ENCODE measurements at places on chromosomes 1 and 21. TPM values are rescaled to one million over a fixed set of nuclear protein-coding genes. Genes with fewer than 3 reads are reported as not detected.

DNA sequence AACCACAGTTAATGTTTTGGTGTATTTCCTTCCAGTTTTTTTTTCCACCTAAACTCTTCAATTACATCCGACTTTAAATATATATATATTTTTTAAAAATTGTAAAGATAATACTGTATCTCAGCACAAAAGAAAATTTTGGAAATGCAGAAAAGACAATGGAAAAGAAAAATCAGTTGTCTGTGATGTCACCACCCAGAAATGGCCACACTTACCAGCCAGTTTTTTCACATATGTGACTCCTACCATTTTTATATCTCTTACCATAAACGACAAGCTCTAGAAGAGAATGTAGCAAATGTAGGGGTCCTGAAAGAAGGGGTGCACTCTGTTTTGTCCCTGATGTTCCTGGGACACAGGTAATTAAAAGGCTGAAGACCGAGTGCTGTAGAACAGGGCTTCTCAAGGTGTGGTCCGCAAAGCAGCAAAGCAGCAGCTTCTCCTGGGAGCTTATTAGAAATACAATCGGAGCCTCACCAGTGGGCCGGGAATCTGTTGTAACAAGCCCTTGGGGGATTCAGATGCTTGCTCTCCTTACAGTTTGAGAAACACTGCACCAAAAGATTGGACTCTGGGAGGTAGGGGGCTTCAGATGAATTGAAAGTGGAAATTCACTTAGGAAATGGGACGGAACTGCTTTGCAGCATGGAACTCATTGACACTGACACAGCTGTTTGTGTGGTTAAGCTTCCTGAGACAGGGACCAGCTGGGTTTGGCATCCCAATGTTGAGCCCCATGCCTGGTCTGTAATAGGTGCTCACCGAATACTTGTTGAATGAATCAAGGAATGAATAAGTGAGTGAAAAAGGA is 44.1 kb downstream of the ALPL start:
- no peak for DNase-seq

- no peak for DNase-seq
Observed at GRCh38 chr1:8455700-8456307, 137.9 kb downstream of the SLC45A1 start.

- DNase-seq = no peak
Observed at GRCh38 chr1:150567341-150567716, 12.1 kb downstream of the MCL1 start.

DNA sequence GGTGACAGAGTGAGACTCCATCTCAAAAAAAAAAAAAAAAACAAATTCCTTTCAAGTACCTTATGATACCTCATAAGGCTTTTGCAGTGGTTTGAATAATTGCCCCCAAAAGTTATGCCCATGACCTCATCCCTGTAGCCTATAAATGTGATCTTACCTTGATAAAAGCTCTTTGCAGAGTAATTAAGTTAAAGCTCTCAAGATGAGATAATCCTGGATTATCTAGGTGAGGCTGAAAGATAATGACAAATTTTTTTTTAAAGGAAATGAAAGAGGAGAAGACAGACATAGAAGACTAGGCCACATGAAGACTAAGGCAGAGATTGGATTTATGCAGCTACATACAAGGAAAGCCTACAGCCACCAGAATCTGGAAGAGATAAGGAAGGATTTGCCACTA is 20.7 kb upstream of the EDEM3 start:
- no peak for DNase-seq

DNA sequence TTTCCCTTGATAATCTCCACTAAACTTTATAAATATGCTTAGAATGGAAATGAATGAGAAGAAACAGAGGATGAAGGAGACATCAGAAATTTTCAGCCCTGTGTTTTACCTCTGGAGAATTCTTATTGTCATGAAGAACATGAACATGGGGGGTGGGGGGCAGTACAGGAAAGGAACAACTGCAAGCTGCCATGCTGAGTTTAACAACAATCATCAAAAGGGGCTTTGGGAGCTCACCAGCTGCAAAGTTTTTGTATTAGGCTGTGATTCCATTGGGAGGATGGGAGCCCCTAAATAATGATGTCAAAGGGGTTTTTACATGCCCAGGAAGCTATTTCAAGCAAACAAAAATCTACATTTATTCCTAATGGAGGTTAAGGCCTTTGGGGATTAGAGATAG is 103.3 kb downstream of the AKT3 start:
- no peak for DNase-seq

DNA sequence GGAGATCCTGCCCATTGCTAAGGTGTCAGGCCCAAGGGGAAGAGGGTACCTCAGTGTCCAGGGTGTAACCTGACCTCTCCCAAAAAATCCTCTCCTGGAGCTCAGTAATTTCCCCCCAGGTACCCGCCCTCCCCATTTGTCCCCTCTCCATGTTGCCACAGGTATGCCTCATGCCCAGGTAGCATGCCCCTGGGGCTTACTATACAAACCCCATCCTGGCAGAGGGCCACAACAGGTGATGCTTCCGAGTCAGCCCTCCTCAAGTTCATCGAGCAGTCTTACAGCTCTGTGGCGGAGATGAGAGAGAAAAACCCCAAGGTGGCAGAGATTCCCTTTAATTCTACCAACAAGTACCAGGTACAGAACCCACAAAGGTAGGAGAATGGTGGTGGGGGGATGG is 15.7 kb downstream of the ATP1A4 start:
- DNase-seq = no peak

DNA sequence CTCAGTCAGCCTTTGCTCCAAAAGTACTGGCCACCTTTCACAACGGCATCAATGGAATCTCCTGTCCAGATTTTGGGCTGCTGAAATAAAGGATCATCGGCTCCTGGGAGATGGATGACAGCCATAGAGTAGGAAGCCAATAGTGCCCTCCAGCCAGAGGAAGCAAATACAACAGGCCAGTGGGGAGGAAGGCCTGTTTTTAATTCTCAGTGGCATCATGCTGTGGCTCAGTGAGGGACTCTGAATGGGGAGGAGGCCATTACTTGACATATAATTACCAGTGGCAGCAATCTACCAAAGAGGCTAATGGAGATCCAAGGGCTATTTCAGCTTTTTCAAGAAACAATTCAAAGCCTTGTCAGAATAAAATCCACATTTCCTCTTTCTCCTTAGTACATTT is 26.7 kb downstream of the COLGALT2 start:
- no peak for DNase-seq

- no peak for DNase-seq
Observed at GRCh38 chr1:169327875-169328274, 39.7 kb downstream of the NME7 start.

GRCh38 chr1:116492358-116492811 is 78.4 kb downstream of the CD58 start:
- no peak for DNase-seq

- no peak for DNase-seq
Observed at GRCh38 chr1:178510155-178510554, 2.8 kb upstream of the TEX35 start.

- DNase-seq = no peak
Observed at GRCh38 chr1:162008799-162009198, 14.9 kb downstream of the OLFML2B start.

DNA sequence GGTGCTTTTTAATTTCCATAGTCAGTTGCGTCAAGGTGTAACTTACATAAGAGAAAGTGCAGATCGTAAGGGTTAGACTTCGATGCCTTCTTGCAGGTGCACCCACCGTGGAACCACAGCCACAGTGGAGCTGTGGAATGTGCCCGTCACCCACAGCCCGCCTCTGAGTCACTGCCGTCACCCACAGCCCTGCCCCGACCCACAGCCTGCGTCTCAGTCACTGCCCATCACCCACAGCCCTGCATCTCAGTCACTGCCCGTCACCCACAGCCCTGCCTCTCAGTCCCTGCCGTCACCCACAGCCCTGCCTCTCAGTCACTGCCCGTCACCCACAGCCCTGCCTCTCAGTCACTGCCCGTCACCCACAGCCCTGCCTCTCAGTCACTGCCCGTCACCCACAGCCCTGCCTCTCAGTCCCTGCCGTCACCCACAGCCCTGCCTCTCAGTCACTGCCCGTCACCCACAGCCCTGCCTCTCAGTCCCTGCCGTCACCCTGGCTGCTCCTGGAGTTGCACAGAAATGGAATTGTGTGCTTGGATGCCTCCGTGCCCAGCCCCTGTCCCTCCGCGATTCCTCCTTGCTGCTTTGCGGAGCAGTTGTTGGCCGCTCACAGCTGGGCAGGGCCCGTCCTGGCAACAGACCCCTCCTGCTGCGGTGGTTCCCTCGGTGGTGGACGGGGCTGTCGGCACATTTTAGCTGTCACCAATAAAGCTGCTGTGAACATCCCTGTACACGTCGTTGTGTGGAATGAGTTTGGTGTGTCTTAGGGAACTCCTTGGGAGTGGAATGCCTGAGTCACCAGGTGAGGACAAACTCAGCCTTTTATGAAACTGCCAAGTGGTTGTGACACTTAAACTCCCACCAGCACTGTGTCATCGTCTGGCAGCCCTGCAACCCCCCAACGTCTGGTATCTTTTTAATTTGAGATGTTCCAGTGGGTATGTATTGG is 44.9 kb upstream of the COL6A2 start:
- no peak for DNase-seq

DNA sequence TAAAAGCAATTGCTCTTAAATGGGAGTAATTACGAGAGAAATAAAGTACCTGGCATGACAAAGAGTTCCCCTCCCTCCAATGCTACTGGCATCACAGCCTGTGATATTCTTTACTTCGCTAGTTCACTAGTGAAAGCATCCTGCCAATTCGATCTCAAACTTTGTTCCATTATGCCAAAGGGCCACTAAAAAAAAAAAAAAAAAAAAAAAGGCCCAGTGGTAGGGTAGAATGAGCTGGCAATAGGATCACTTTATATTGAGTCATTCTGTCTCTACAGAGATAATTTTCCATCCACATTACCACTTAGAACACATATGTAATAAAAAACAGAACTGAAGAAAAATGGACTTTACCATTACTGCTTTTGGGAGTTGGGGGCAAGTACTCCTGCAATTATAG is 11.2 kb downstream of the PUM1 start:
- DNase-seq = no peak

- DNase-seq = no peak
Observed at GRCh38 chr1:228402641-228403025, 4.0 kb downstream of the TRIM11 start.

GRCh38 chr1:29811727-29812407 is 575.5 kb downstream of the PTPRU start:
- DNase-seq = no peak

GRCh38 chr1:246724731-246725095 is 504 bp downstream of the SCCPDH start:
- peak; percentile 61 for DNase-seq

DNA sequence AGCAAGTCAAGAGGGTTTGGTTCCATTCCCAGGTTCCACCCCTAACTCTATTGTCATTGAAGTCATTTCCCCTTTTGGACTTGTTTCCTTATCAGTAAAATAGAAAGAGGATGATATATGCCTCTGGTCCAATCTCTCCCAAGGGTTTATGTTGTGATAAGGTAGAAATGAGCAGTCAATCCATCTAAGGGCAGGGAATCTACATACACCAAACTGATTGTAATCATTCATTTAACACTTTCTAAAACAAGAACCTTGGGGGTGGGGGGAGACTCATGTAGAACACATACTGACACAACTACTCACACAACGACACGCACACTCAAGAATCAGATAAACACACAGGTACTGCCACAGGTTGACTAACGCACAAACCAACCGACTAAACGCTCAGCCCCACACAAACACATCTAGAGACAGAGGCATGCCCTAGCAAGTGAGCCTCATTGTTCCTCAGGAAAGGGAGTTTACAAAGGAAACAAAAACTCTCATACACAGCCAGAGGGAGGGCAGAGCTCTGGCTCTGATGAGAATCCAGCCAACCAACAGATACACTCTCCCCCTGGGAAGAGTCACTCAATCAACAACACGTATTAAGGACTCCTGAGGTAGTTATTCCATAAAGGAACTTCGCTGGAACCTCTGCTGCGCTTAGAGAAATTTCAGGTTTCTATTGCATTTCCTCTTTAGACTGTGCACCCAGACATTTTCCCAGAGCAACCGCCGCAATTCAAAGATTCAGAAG is 1.0 kb downstream of the F11R start:
- DNase-seq = no peak

- DNase-seq = no peak
Observed at GRCh38 chr1:118266436-118266835, 81.4 kb upstream of the SPAG17 start.

- no peak for DNase-seq
Observed at GRCh38 chr1:248892590-248892989, 13.4 kb upstream of the PGBD2 start.

GRCh38 chr1:202187041-202187671 is 6.4 kb upstream of the LGR6 start:
- no peak for DNase-seq

- DNase-seq = no peak
Observed at GRCh38 chr1:6580119-6580592, 362 bp downstream of the ZBTB48 start.

- DNase-seq = no peak
Observed at GRCh38 chr1:86714159-86714558, 9.8 kb downstream of the SH3GLB1 start.

- no peak for DNase-seq
Observed at GRCh38 chr1:29523136-29523535, 286.8 kb downstream of the PTPRU start.

DNA sequence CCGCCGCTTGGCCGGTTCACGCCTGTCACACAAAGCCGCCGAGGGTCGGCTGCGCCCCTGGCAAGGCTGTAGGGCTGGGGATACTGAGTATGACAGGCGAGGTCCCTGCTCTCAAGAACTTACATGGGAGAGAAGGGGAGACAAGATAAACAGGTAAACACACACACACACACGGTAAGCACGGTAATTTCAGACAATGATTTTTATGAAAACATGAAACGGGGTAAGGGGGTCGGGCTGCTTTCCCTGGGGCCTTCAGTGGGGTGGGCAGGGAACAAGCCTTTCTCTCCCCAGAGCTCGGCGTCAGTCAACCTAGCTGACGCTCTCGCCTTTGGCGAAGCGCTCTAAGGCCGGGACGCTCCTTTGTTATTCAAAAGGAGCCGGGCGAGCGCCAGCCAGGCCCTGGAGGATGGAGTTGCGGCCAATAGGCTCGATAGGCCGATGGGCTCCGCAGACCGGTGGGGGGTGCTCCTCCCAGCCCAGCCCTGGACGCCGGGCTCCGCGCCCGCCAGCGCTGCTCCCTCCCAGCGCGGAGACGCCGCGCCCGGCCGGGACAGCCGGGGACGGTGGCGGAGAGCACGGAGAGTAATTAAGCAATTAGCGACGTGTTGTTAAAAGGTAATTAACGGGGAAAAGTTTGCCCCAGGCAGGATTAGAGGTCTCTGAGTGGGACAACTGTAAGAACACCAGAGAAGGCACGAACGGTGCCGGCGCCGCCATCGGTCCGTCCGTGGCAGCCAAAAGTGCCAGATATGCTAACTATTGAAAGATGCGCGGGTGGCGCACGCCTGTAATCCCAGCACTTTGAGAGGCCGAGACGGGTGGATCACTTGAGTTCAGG is 950 bp upstream of the INKA2 start:
- no peak for DNase-seq

The GNG12 gene
- polyA plus RNA-seq = 44.0 TPM

The MANEAL gene
- 3.6 TPM for polyA plus RNA-seq

The RWDD3 gene
- polyA plus RNA-seq = 32.2 TPM

The CC2D1B gene
- 16.9 TPM for polyA plus RNA-seq

The FMN2 gene
- polyA plus RNA-seq = 1.4 TPM

The PRDM16 gene
- polyA plus RNA-seq = 0.86 TPM

The SLFNL1 gene
- 0.28 TPM for polyA plus RNA-seq

The DMAP1 gene
- polyA plus RNA-seq = 41.3 TPM

The KRTAP12-3 gene
- polyA plus RNA-seq = not detected

The PGBD2 gene
- 5.8 TPM for polyA plus RNA-seq

The CFHR1 gene
- 0.47 TPM for polyA plus RNA-seq

The BCL2L15 gene
- 0.81 TPM for polyA plus RNA-seq

The PTPRF gene
- polyA plus RNA-seq = 41.9 TPM

The RPL11 gene
- polyA plus RNA-seq = 2,765 TPM

The F5 gene
- polyA plus RNA-seq = 0.17 TPM

Data from muscle of arm (tissue), 14 donors.